Hippocampal formation (tissue), 2 donors: ENCODE measurements at places on chromosomes 3 and 15.

GRCh38 chr15:76380249-76380648 is 43.7 kb downstream of the ISL2 start:
- DNase-seq = no peak

DNA sequence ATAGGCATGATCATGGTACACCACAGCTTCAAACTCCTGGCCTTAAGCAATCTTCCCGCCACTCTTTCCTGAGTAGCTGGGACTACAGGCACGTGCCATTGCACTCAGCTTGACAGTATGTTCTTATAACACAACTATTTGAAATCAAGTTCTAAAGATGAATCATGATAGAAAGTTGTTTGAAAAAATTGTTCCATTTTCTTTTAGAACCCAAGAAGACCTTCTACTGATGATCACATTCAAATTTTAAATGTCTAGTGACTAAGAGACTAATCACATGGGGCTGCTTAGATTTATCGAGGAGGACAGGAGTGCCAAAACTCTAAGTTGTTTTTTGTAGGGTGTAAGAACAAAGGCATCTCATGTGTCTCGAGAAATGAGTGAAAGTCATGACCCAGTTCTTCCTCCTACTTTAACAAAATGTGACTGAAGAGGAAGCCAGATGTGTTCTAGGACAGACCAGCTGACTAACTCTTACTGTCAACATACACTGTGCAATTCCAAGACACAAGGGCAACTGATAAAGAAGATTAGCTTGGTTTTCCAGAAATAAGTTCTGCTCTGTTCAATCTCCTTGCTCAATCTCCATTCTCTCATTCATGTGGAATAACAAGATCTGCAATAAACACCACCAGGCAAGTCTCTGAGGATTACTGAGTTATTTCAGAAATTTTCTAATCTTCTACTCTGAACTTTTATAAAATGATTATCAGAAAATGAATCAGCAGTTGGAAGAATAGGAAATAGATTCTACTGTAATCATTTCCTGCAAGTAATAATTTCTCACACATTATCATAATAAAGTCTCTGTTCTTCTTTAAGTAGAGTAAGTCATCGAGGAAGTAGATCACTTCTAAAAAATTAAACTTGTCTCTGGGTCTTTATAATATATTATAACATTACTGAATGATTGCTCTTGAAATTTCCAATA is 122.6 kb upstream of the CCNL1 start:
- DNase-seq = no peak

DNA sequence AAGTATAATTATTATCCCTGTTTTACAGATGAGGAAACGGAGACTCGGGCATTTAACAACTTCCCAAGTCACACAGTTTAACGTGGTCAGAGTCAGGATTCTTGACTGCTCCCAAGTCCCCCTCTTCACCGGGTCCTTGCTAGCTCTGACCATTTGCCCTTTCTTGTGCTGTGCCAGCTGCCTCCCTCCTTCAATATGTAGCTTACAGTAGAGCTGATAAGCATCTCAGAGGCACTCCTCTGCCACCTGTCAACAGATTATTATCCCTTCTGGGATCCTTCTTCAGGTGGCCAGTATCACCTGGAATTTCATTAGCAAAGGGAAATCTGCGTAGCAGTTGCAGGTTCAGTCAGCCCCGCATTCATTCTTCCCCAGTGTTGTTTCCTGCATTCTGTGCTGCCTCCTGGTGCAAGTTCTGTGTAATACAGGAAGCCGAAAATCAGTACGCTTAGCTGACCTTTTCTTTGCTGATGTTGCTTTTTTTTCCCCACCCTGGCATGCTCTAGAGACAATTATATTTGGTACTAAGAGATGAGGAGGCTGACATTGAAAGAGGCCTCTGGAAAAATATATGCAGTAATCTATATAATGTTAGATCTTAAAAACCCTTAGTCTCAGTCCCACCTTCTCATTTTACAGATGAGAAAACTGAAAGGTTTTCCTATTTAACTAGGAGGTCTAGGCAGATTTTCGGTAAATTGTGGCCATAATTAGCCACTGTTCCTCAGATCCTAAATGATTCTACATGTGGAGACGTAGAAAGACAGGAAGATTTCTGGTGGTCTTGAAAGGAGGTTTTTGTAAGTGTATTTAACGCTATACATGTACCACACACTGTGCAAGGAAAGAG is 24.8 kb downstream of the TMOD2 start:
- peak; percentile 30 for DNase-seq

DNA sequence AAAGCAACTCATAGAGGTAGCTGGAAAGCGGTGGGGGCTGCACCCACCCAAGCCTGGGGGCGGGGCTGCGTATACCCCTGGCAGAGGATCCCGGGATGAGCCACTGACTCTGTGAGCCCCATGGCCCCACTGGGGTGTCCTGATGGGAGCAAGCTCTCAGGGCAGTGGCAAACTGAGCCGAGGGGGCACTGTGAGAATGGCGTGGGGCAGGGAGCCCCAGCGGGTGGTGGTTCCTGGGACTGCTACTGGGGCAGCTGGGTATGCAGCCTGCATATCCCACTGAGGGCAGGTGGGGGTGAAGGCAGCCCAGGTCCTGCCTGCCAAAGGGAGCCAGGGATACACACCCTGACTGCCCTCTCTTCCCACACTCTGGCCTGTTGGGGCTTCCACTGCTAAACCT is 59.4 kb downstream of the DNAJB8 start:
- DNase-seq = no peak

- peak; percentile 67 for DNase-seq
Measured at GRCh38 chr3:42080453-42080872, 10.7 kb upstream of the TRAK1 start.

DNA sequence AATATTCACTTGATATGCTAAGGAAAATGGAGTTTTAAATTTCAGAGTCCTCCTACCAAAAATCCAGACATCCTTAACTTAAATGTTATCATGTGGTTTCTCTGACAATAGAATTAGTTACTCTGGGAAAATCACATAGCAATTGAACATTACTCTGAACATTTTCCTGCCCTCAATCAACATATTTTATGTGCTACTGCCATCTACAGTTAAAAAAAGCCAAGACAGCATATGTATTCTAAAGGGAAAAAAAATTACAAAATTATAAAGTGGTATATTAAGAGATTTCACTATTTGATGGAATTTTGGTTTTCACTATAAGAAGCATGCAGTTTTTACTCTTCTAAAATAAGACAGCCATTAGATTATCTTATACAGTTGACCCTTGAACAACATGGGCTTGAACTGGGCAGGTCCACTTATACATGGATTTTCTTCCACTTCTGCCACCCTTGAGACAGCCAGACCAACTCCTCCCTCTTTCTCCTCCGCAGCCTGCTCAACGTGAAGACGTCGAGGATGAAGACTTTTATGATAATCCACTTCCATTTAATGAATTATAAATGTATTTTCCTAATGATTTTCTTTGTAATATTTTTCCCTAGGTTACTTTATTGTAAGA is 122.3 kb downstream of the ATP1B3 start:
- DNase-seq = peak; percentile 19

GRCh38 chr3:150079029-150079739 is 108.5 kb upstream of the PFN2 start:
- DNase-seq = no peak

- no peak for DNase-seq
Measured at GRCh38 chr3:161821591-161821990, 325.0 kb downstream of the OTOL1 start.

GRCh38 chr3:159910991-159911663 is 77.5 kb upstream of the IL12A start:
- DNase-seq = no peak

- DNase-seq = no peak
Measured at GRCh38 chr3:38085943-38086324, 46.9 kb downstream of the DLEC1 start.

- no peak for DNase-seq
Measured at GRCh38 chr3:52370531-52370930, 54.4 kb downstream of the DNAH1 start.

GRCh38 chr3:143276592-143276991 is 157.0 kb downstream of the CHST2 start:
- DNase-seq = no peak

- no peak for DNase-seq
Measured at GRCh38 chr3:178381555-178381954, 154.7 kb upstream of the KCNMB2 start.

GRCh38 chr15:75019916-75020315 is 3.5 kb upstream of the PPCDC start:
- DNase-seq = no peak

DNA sequence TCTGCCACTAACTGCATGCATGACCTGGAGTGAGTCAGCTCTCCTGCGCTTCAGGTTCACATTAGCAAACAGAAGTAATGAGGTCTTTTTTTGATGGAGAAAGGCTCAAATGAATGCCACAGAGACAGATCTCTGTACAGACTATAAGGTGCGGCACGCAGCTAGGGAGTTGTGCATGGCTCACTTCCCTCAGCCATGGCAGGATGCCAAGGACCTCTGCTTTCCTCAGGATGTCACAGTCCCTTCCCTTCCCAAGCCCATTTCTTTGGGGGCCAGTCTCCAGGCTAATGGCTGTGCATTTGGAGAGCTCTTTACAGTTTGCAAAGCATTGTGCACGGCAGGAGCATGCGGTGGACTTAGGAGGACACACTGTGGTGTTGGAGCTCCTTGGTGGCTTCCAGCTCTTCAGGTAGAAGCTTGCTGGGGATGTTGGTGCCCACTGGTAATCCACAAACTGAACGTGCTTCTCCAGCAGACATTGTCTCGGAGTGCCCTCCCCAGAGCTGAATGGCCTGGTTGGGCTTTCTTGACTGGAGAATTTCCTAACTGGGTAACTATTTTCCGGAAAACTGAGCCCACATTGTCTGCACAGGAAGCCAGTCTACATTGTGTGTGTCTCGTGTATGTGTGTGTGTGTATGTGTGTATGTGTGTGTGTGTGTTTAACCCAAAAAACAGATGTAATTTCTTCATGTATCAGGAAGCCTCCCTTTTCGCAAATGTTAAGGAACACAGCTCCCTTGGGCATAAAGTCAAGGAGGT is 172.5 kb upstream of the TLE3 start:
- no peak for DNase-seq

GRCh38 chr3:117547956-117548550 is 838.5 kb downstream of the TUSC7 start:
- no peak for DNase-seq

GRCh38 chr15:35753486-35753885 is 207.5 kb upstream of the DPH6 start:
- no peak for DNase-seq
